ENCODE measurements at places on chromosomes 2 and 18.

DNA sequence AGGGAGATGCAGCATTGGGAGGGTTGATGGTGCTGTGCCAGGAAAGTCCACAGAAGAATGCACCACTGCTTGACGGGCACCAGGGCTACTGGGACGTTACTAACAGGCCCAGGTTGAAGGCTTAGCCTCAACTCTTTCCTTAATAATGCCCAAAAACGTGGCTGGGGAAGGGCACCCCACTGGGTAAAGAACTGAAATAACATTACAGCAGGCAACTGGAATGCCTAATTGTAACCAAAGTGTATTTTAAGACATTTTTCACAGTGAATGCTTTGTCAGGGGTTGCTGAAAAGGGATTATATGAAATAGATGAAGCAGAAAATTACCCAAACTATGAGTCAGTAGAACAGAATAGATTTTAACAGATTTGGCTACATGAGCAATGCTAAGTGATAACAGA lies 191.3 kb downstream of the CMPK2 start:
- no peak for DNase-seq

DNA sequence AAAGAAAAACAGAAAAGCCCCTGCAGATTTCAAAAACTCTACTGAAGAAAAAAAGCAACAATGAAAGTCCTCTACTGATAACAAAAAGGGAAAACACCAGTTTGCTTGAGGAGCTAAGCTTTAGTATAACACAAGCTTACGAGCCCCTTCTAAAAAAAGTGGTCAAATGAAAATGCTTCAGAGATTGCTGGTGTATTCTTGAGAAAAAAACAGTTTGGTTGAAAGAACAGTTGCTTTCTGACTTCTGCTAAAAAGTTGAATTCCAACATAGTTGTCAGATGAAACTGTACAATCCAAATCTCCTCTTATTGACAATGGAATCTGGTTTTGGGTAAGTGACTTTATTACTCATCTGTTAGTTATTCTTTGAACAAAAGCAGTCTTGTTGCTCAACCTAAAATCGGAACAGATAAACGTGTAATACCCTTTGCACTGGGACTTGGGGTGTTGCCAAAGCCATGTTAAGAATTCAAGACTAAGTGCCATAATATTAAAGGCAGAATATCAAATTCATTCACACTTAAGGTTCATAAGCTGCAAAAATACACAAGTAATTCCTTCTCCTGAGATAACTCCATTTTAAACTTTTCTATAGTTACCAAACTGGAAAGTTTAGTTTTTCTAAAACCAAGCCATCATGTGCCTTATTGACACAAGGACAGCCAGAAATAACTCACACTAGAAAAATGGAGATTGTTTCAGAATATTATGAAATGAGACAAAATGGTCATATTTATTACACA lies 45.3 kb upstream of the SPAG16 start:
- DNase-seq, result no peak

DNA sequence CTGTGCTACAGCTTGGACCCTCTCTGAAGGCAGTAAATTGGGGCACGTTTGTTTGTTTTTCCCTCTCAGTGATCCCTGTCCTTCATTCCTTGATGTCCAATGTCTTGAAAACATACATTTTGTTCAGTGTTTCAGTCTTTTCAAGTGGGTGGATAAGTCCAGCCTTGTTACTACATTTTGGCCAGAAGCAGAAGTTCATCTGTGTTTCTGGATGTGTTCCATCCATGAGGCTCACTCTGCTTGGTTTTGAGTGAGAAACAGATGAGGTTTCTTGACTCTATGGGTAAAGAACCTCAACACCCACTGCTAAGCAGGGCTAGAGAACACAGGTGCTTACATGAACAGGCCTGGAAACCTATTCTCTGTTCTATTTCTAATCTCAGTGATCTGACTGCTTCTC lies 74.5 kb upstream of the RFX8 start:
- DNase-seq, result no peak

DNA sequence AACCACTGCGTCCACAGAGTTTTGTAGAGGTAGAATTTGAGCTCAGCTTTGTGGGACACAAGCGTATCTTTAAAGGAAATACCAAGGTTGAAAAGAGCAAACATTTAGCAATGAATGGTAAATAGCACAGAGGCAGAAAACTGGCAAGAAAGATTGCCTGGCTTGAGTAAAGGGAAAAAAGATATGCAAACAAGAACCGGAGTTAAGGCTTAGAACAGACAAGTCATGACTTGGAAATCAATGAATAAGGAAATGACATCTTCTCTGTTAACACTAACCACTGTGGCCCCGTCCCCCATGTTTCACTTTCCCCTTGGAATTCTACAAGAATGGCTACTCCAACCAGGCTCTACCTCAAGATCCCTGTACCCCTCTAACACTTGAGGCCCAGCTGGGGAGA lies 3.8 kb downstream of the STAM2 start:
- DNase-seq, result no peak

DNA sequence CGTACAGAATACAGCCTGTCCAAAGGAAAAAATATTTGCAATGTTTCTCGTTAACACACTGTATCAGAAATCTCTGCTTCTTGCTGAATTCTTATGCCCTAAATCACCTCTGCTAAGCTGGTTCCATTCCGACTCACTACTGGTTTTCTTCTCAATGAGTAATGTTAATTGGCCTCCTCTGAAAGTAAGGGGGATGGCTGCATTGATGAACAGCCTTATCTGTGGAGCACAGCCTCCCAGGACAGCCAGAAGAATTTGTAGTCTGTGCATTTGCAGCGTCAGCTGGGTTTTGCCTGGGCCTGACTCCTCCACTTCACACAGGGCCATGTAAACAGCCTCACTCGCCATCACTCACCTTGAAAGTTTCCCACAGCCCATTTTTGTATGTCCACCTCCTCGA lies 127.7 kb downstream of the RNF152 start:
- DNase-seq, result no peak
